Fibroblast of skin of right quadriceps (primary cell): ENCODE measurements at places on chromosomes 2 and 18.

DNA sequence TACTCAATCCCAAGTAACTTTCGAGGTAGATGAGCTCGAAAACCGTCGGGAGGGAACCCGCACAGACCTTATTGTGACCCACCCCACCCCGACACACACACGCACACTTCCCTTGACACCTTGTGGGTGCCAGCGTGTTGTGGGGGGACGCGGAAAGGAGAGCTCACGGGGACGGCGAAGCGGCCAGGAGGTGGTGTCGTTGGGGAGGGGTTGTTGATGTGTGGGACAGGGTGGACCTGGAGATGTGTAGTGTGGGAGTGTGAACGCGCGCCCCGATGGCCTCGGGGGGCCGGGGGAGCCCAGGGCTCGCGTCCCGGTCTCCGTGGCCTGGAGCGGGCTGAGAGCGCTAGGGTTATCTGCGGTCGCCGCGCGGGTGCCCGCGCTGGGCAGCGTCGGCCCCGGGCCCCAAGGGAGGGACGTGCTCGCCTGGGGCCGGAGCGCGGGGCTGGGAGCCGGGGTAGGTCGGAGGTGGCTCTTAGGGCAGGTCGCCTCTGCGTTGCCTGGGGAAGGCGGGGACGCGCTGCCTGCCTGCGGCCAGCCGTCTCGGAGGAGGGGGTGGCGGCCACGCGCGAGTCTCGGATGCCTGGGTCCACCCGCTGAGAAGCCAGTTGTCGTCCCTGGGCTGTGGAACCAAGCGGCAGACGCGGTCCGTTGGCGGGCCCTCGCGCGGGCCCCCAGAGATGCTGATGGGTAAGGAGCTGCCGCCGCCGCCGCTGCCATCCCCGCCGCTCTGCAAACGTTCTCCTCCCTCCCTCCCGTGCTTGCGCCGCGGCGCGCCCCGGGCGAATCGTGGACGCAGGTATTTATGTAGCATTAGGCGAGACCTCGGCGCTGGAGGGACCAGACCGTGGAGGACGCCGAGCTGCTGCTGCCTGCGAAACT, 1.6 kb downstream of the KLHL29 start:
- no peak for DNase-seq

- DNase-seq: no peak
These were observed 1647.4 kb upstream of the PIK3C3 start for GRCh38 chr18:40307627-40308026.

DNA sequence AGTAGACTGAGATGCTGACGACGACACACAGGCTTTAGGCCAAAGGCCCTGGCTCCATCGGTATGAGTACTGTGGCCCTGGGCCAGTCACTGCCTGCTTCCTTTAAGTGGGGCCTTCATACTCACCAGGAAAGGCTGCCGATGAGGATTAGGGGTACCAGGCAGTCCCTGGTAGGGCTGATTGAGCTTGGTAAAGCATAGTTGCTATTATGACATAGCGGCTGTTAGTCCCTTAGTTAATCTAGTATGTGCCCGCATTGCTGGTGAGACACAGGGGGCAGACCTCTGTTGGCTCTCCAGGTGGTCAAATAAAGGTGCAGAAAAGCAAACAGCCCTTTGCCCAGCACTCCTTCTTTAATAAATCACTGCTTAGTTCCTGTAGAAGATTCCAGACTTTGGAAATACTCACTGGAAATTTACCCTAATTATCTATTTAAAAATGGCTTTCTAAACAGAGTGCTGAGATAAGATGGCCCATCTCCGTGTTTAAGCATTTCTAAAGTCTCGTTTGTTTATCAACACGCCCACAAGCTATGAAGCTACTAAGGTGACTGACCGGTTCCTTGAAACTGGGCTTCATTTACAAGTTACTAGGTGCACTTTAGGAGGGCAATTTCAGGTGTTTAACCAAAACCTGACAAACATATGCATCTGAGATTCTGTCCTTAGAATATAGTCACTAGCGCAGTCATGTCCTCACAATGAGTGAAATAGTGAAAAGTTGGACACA, 8.7 kb upstream of the BIN1 start:
- no peak for DNase-seq

- DNase-seq: no peak
These were observed 29.3 kb downstream of the GPR55 start for GRCh38 chr2:230895536-230896345.

DNA sequence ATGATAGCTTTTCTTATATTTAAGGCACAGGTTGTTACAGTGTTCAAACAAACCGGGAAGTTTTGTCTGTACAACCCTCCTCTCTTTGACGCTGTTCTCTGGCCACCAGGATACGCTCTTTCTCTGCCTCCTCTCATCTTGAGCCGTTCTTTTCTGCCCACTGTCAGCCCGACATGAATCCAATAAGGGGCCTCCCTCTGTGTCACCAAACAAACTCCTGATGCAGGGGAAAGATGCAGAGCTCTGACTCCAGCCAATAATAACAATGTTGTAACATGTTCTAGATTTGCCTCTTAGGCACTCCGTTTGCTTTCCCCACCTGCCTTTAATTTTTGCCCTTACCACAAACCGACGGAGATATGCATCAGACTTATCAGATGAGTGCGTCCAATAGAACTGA, 449.3 kb downstream of the SLC4A3 start:
- peak; percentile 85 for DNase-seq

GRCh38 chr2:20561637-20562454, 89.1 kb downstream of the HS1BP3 start:
- DNase-seq: peak; percentile 94

- no peak for DNase-seq
These were observed 156.2 kb downstream of the HRH4 start for GRCh38 chr18:24616653-24617052.

DNA sequence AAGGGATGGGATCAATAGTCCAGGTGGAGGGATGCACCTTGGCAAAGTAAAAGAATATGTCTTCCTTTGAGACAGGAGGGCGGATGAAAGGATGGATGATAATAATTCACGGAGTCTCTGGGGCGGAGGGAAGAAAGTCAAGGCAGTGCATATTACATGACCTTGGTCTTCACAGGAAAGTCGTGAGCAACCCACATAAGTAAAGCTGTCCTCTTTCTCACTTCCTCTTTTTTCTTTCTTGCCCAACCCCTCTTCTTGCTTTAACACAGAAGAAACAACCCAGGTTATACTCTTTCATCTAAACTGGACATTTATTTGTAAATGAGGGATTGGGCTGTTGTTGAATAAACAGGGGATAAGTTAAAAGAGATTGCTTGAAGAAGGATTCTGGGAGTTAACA, 168.7 kb upstream of the SKOR2 start:
- DNase-seq: no peak

- no peak for DNase-seq
These were observed 125.7 kb upstream of the DPP10 start for GRCh38 chr2:114316532-114317300.

- DNase-seq: peak; percentile 82
These were observed 10.7 kb upstream of the TAF1B start for GRCh38 chr2:9832586-9832985.

DNA sequence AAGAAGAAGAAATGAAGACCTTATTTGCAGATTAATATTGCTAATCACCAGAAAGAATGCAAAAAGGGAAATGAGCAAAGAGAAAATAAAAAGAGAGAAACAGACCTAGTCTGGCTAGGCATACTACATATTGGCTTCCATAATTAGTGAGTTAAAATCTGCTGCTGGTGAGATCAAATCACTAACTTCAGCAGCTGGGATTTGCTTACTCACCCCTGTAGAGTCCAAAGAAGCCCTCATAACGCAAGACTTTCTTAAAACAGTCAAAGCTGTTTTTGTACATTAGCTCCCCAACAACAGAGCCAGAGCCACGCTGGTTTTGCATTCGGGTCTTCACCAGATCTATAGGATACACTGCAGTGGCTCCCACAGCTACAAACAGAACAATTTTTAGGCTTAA, 80.9 kb downstream of the SLC25A12 start:
- DNase-seq: no peak

GRCh38 chr2:108560895-108561530, 26.7 kb downstream of the LIMS1 start:
- DNase-seq: no peak

DNA sequence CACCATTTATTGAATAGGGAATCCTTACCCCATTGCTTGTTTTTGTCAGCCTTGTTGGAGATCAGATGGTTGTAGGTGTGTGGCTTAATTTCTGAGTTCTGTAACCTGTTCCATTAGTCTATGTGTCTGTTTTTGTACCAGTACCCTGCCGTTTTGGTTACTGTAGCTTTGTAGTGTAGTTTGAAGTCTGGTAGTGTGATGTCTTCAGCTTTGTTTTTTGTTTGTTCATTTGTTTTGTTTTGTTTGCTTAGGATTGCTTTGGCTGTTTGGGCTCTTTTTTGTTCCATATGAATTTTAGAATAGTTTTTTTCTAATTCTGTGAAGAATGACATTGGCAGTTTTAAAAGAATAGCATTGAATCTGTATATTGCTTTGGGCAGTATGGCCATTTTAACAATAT, 12.7 kb downstream of the GKN2 start:
- DNase-seq: no peak

- DNase-seq: peak; percentile 59
These were observed 17.1 kb upstream of the VPS4B start for GRCh38 chr18:63439334-63439733.

GRCh38 chr2:199861132-199861774, 10.3 kb upstream of the FTCDNL1 start:
- DNase-seq: peak; percentile 20

DNA sequence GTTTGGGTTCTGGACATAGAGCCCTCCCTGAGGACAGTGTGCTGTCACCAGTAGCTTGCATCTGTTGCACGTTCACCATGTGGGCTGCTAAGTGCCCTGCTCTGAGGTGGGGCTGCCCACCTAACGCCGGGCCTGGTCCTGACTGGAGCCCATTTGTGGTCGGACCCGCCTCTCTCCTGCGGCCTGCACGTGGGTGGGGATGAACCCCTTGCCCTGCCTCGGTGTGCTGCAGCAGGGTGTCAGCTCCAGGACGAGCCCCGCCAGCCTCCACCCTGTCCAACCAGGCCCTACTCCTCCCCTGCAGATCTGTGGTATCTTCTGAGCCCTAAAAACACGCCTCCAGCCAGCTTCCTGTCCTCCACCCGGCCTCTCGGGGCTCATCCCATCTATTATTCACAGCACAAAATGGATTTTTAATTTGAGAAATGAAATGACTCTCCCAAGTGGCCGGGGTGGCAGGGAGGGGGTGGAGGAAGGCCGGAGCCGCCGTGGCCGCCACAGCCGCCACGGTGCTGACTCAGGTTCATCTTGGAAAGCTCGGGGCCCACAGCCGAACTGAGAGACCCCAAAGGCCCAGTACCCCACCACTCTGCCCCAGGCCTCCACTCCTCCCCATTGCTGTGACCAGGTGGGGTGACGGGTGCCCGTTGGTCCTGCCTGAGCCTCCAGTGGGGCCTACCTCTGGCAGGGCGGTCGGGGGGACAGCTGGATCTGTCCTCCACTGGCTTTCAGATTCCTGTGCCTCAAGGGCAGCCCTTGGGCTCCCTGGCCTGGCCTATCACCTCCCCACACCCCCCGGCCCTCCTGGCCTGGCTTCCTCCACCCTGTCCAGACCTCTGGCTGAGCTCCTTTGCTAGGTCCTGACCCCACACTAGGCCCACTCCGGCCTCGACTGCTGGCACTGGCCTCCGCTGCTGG, 2.8 kb upstream of the ECEL1 start:
- DNase-seq: no peak

GRCh38 chr2:27885234-27885633, 5.0 kb downstream of the RBKS start:
- peak; percentile 30 for DNase-seq

DNA sequence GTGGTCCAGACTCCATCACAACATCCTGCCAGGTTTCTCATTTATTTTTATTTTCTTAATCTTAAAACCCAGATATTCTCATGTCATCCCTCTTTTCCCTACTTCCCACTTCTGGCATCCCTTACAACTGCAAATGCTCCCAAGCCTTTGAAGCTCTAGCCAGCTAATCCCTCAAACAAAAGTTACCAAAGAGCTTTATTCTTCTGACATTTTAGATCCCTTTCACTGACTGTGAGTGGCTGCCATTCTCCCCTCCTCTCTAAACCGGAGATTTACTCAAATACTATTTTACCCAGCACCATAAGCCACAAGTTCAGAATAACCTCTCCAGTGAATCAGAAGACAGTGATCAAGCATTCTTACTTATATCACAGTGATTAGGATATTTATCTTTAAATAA, 569.0 kb upstream of the SYT4 start:
- DNase-seq: no peak

DNA sequence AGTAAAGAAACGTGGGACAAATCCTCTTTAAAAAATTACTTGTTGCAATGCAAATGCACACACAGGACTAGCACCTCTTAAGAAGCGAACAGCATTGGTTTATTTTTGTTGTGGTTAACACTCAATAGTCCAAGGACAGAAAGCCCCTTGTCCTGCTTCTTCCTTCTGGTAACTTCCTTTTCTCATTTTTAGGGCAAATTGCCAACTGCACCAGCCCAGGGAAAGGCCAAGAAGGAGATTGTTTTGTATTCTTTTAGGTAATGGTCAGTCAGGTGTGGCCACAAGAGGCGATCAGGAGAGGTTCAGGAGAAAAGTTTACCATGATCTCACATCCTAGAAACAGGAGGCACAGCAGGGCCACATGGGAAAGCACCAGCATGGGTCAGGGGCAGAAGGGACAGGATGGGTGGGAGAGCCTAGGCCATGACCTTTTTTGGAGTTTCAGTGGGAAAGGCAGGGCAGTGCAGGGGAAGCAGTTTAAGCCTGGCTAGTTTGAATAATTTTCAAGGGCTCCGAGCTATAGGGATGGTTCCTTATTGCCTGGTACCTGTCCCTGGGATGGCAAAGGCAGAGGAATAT, 73.0 kb downstream of the CHRNA1 start:
- DNase-seq: no peak

DNA sequence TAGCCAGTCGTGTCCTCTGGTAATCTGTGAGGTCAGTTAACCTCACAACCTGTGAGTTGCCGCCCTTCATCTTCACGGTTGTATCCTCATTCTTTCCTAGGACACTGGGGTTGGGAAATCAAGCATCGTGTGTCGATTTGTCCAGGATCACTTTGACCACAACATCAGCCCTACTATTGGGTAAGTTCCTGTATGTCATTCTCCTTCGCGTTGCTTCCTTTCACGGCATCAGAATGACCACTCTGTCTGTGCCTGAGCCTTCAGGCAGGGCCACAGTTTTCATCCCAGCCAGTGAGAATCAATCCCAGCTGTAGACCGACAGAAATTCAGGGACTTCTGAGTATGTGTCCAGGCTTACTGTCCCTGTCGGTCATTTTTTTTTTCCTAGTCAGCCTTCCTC, 67.1 kb downstream of the RAB31 start:
- DNase-seq: no peak

DNA sequence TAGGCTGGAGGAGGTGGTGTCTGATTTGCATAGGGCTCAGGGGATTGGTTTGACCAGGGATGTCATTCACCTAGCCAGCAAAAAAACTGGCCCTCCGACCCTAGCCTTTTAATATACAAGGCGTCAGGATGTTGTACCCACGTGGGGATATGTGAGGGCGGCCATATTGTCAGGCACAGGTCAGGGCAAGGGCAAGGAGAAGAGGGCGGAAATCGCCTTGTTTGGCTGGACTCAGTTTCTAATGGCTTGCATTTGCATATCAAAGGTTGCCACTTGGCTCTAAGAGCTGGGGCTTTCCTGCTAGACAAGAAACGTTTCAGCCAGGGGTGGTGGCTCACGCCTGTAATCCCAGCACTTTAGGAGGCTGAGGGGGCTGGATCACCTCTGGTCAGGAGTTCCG, 24.9 kb upstream of the PDCL3 start:
- no peak for DNase-seq
